H1 (cell line): ENCODE measurements at places on chromosomes 2 and 18.
A peak's percentile ranks its signal among the peaks of the same experiment; 100 is the strongest.

DNA sequence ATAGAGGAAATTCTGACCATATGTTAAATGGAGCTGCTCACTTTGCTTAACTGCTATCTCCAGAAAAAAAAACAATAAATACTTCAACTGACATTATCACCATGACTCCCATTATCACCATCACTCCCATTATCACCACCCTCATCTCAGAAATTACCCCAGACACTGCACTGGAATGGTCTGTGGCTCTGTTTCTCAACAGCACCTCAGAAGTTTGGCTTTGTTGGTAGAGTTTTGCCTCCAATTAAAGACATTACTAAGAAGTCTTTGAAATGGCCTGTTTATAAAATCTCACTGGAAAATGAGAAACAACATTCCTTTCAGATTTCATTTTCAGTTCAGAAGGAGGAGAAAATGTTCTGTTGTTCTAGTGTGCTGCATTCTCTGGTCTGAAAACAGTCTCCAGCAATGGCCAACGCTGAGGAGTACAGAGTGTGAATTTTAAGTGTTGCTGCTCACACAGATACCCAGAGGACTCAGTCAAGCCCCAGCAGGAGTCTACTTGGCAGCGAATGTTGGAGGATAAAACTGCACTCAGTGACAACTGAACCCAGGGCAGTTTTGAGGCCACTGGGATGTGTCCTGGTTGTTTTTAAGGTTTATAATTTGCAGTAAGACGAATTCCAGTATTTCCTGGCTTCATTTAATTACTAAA is 364.5 kb upstream of the CDH2 start:
- no peak for DNase-seq

GRCh38 chr2:40251137-40251536 is 200.8 kb downstream of the SLC8A1 start:
- no peak for DNase-seq

DNA sequence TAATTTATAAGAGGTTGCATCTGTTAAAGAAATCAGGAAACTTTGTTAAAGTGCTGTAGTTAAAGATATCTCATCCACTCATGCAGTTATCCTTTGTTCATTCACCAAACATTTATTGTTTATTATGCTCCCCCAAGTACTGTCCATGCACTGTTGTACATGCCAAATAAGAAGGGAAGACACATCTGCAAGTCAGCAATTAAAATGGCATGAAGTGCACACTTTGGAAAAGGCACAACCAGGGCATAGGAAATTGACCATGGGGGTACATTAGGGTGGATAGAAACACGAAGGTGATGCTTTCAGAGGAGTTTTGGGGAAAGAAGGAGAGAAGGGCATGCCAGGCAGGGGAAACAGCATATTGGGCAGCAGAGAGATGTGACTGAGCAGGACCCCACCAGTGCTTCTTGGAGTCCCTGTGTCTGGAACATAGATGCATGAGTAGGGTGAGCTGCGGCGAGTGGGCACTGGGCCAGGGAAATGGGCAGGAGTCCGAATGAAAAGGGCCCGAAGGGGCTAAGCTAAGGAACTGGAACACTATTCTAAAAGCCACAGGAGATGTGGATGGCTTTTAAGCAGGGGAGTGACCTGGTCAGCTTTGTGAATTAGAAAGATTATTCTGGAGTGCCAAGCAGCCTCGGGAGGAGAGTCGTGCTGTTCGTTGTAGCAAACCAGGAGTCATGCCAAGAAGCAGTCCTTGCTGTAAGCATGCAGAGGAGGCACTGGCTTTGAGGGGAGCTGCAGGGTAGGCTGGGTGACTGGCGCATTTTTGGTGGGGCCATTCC is 316.3 kb downstream of the AGPS start:
- no peak for DNase-seq

DNA sequence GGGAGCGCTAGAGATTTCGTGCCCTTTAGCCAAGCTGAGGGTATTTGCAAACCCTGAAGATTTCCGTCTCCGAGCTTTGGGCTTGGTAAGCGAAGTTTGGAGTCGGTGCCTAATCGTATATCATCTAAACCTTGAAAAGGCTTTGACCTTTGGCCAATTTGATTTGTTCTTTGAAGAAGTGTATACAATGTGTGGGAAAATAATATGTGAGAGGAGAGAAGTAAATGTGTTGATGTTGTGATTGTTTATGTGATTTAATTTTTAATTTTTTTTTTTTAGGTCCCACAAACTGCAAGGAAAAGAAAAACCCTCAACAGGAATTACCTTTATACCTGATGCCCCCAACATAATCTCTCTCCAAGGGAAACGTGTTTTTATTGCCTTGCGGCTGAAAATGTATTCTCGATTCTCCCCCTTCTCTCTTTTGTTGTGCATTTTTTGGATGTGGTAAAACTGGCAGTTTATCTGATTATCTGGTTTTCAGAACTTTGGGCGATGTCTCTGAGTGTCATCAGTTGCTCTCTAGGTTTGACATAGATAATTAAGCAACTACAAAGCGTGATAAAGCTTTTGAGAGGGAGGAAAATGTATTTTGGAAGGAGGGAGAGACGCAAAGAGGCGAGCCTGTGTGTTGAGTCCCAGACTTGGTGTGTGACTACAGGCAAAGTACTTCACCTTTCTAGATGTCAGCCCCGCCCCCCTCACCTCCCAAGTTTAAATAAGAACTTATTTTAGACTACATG is 912 bp upstream of the FBXO11 start:
- no peak for DNase-seq

DNA sequence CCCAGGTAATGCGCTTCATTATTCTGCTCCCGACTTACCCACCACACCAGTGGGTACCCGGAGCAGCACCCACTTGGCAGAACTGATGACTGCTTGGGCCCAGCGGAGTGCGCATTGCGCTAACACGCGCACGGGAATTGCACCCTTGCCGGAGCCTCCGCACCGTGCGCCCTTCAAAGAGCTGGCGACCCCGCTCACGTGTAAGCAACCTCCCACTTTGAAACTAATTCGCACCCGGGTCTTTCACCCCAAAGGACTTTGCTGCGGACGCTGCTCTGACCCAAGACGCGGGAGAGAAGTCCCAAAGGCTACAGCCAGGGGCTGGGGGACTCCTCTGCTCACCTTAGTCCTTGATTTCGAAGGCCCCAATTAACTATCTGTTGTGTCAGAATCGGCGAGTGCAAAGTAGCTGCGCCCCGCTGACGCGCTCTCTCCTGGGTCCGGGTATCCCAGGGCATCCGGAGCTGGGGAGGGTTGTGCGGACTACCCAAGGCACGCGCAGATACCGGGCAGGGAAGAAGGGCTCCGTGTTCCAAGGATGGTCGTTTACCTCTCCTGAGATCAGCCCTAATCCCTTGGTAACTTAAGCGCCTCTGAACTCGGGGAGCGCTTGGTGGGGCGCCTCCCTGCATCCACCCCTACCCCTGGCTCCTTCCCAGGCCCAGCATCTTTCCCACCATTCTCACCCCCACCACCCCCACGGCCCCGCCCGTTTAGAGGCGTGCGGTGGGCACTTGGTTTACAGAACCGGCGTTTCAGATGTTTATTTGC is 13.1 kb upstream of the SATB2 start:
- peak; percentile 75 for DNase-seq

- DNase-seq, result no peak
These were observed 25.8 kb upstream of the TMEM182 start for GRCh38 chr2:102736110-102736409.

DNA sequence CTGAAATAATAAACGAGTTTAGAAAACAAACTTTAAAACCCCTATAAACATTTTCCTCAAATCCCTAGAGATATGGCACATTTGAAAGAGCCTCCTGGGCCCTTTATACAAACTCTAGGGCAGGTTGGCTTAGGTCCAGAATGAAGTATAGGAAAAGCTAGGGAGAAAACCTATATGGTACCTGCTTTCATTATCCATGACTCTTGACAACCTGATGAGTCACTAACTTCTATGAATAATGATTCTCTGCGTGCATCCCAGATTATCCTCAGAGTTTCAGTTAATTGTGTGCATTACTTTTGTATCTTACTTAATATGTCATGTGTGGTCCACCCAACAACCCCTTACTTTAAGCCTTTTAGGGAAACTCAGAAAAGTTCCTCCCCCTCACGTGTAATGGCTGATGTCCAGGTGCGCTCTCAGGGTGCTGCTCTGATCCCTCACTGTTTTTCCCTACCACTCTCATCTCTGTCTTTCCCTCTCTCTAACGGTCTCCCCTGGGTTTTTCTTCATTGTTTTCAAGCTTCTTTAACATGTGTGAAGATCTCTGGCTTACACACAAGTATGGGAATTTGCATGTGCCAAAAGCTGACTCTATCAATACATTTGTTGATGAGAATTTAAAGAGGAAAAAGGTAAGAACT is 78.5 kb downstream of the LRP1B start:
- no peak for DNase-seq

GRCh38 chr2:126696644-126697520 is 40.9 kb downstream of the GYPC start:
- DNase-seq, result no peak

DNA sequence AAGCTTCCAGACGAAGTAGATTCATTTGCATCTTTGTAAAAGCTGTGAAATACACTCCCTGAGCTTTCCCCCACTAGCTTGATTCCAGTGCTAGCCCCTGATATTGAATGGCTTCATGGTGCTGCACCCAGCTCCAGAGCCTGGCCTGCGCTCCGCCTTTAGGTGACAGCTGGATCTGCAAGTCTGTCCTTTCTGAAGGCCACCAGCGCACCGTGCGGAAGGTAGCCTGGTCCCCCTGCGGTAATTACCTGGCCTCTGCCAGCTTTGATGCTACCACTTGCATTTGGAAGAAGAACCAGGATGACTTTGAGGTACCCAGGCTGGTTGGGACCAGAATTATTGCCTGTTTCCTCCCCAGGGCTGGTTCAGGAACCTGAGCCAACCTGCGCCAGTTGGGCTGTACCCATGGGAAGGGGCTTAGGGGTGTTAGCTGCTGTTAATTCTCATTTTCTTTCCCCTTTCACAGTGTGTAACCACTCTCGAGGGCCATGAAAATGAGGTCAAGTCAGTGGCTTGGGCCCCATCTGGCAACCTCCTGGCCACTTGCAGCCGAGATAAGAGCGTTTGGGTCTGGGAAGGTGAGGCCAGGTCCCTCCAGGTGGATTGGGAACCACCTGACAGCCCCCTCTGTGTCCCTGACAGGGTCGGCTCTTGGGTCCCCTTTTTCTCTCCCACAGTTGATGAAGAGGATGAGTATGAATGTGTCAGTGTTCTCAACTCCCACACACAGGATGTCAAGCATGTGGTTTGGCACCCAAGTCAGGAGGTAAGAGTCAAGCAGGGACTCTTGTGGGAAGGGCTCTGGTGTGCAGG is 1.3 kb downstream of the CIAO1 start:
- no peak for DNase-seq

DNA sequence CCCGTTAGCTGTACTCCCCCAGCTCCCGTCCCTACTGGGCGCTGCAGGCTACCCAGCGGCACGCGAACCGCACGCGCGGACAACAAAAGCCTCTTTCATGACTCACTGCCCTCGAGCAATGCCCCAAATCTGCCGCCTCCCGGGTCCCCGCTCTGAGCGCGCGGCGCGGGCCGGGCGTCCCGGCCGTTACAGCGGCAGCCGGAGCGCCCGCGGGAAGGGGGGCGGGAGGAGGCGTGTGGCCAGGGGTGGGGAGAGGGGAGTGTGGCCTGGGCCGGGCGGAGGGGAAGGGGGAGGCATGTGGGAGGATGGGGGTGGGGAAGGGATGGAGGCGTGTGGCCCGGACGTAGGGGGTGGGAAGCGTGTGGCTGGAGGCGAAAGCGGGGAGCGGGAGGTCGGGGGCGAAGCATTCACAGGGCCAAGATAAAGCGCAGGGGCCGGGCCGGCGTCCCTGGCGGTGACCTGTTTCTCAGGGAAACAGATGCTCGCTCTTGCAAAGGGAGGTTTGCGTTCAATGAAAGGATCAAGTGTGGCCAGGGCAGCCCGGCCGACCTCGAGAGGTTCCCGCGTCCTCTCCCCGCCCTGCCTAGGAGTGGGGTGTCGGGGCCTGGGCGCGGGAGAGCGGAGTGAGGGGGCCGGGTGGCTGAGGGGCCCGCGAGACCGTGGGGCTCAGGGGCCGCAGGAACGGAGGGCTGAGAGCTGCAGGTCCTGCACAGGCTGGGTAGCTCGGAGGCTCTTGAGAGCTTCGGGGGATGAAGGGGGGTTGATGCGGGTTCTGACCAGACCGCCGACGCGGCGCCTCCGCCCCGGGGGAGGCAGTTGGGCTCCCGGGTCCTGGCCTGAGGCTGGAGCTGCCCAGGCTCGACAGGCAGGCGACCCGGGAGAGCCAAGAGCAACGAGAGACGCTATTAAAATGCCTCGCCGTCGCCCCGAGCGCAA is 3.5 kb upstream of the NEUROD1 start:
- DNase-seq, result peak; percentile 47

GRCh38 chr18:27826101-27826500 is 350.8 kb downstream of the CDH2 start:
- DNase-seq, result no peak

- no peak for DNase-seq
These were observed 4.0 kb downstream of the TMEM200C start for GRCh38 chr18:5891184-5891853.

DNA sequence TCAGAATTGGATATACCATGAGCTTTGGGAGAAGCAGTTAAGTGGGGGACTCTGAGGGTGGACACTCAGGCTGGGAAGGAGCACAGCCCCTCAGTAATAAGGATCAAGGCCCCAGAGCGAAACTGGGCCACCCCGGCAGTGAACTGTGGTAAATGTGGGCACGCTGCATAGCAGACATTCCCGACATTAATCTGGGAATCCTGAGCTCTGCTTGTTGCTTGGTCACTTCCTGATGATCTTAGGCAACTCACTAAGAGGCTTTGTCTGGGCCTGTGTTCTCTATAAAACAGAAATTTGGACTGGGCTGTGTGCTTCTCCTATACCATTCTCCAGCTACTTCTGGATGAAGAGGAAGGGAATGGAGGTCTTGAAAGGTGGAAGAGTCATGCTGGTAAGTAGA is 4.8 kb downstream of the TGFBRAP1 start:
- no peak for DNase-seq

DNA sequence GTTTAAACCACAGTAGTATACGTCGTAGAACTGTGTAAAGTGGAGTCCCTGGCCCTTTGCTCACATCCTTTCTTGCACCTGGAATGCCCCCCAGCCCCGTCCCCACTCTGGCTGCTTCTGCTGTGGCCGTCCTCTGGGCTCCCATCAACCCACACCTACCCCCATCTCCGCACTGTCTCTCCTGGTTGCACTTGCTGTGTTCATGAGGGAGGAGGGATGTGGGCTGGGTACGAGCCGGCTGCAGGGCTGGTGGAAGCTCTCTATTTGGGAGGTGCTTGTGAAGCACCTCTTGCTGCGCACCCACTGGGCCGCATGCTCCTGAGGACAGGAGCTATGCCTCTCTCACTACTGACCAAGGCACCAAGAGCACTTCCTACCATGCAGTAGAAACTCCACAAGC is 5.1 kb downstream of the OR6B3 start:
- no peak for DNase-seq

GRCh38 chr2:12730265-12730664 is 13.5 kb downstream of the TRIB2 start:
- no peak for DNase-seq

DNA sequence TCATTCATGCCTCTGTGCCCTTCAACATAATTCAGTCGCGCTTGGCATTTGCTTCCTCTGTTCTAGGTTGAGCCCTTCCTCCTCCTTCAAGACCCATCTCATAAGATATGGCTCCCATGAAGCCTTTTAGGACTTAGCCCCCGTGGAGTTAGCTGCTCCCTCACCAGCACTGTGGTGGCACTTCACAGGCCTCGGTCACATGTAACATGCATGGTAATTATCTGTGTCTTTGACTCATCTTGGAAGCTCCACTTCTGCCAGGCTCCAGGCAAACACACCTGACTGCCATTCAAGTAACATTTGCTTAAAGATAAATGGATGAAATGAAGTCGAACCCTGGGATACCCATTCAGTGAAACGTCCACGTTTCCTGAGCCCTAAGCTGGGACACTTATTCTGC is 484.7 kb downstream of the EIPR1 start:
- DNase-seq, result no peak
